H7 (cell line): ENCODE measurements at places on chromosomes 7 and 10. TPM values are rescaled to one million over a fixed set of nuclear protein-coding genes. Genes with fewer than 3 reads are reported as not detected.

The CACNB2 gene
- total RNA-seq, result 1.0 and 2.2 TPM in 2 replicates

The FHIP2A gene
- 7.8 and 13.1 TPM in 2 replicates for total RNA-seq

The NKX2-3 gene
- total RNA-seq, result not detected in 2 replicates

The PIP gene
- total RNA-seq, result not detected in 2 replicates

The ASB10 gene
- total RNA-seq, result not detected in 2 replicates

The TLX1 gene
- 0.11 TPM in 1 of 2 replicates, not detected in the other for total RNA-seq

The CPVL gene
- 32.9 and 46.1 TPM in 2 replicates for total RNA-seq

The FKBP6 gene
- 0.10 TPM in 1 of 2 replicates, not detected in the other for total RNA-seq

The CPA1 gene
- 0.17 TPM in 1 of 2 replicates, not detected in the other for total RNA-seq

The MMP21 gene
- total RNA-seq, result not detected in 2 replicates

The PNLIPRP2 gene
- total RNA-seq, result not detected in 2 replicates

The DENND2A gene
- 10.1 and 11.9 TPM in 2 replicates for total RNA-seq

The ETV1 gene
- total RNA-seq, result 45.3 and 45.6 TPM in 2 replicates

The KIN gene
- total RNA-seq, result 5.9 and 10.6 TPM in 2 replicates

The LIPM gene
- total RNA-seq, result not detected in 2 replicates

The KIF20B gene
- 22.1 and 37.3 TPM in 2 replicates for total RNA-seq

The CDHR3 gene
- total RNA-seq, result 5.7 and 9.5 TPM in 2 replicates

The CHRM2 gene
- total RNA-seq, result 0.18 TPM in 1 of 2 replicates, not detected in the other

The GDF2 gene
- not detected in 2 replicates for total RNA-seq
